ENCODE measurements at places on chromosomes 3 and 15.

GRCh38 chr3:146390957-146391356 lies 78.4 kb downstream of the PLSCR2 start:
- peak; percentile 79 for DNase-seq

DNA sequence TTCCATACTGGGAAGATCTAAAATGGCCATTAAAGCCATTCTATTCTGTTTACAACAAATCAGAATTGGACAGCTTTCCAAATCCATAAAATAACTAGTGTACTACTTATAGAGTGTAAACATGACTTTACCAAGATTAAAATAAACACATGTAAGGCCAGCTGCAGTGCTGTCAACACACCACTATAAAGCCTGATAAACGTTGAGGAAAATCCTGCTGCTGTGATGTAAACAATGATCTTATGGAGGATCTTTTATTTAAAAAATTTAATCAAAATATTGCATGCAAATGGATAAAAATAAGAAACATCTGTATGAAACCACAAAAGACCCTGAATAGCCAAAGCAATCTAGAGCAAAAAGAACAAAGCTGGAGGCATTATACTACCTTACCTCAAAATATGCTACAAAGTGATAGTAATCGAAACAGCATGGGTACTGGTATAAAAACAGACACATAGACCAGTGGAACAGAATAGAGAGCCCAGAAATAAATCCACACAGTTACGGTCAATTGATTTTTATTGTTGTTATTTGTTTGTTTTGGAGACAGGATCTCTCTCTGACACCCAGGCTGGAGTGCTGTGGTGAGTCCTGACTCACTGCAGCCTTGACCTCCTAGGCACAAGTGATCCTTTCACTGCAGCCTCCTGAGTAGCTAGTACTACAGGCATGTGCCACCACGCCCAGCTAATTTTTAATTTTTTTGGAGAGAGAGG lies 428.8 kb upstream of the C2CD4B start:
- no peak for DNase-seq

GRCh38 chr15:82890995-82891390 lies 61.5 kb downstream of the HOMER2 start:
- no peak for DNase-seq

GRCh38 chr15:81744364-81744763 lies 301.5 kb downstream of the MEX3B start:
- DNase-seq: no peak

- peak; percentile 92 for DNase-seq
Observed at GRCh38 chr3:157248590-157249422, 88.9 kb upstream of the CCNL1 start.

DNA sequence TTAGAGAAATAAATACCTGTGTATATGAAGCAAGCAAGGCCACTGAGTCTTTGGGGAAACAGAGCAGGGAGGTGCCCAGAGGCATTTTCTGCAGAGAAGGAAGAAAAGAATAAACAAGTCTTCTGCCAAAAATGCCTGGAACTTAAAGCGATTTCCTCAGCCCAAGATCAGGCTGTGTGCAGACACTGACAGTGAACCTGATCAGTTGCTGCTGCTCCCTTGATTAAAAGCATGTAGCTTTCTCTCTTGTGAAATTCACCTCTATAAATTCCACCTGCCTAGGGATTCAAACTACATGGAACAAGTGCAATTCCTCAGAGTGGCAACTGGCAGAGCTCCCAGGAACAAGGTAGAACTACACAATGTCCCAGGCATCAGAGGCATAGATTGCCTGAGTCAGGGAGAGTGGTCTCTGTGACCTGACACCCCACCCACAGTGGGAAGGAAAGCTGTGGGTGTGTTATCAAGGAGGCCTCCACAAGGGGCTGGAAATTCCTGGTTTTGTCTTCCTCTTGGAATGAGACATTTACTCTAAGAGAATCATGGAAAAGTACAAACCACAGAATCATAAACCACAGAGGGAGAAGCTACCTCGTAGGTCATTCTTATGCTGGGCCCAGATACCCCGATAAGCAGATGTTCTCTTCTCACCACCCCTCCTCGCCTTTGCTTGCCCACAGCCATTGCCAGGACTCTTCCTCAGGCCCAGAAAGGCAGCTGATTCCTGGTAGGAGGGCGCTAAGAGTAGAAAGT lies 1.8 kb upstream of the ZBTB38 start:
- DNase-seq: peak; percentile 91

DNA sequence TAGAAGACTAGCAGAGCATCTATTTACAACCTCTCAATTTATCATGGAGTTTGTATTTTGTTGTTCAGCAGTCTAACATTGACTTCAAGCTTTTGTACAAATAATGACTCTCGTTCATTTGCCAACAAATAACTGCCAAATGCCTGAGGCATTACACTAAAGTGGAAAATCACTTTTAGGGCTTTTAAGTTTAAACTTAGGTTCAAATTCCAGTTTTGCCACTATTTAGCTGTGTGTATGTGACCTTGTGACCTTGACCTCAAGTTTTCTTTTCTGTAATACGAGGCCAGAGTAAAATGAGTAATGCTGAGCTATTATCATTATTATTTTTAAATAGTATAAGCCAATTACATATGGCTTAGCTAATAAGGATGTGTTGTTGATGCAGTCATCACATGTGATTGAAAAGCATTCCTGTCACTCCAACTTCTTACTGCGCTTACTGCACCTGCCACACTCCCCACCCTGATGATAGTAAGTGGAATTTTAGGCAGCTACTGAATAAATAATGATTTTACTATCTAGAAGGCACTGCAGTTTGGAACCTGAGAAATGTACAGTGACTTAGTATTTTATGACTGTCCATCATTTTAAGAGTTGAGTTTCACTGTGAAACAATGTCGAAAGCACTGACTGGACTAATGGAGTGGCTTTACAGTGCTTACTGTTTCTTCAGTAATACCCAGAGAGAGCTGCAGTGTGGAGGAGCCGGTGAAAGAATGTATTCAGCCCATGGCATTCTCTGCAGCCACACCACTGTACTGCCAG lies 16.3 kb downstream of the ARL8B start:
- DNase-seq: peak; percentile 27

GRCh38 chr15:97013491-97013890 lies 683.0 kb downstream of the NR2F2 start:
- no peak for DNase-seq

Data from astrocyte of the hippocampus (primary cell).